ENCODE measurements at places on chromosomes 7 and 10. TPM values are rescaled to one million over a fixed set of nuclear protein-coding genes. Genes with fewer than 3 reads are reported as not detected.

The GIGYF1 gene
- 80.8 TPM for total RNA-seq

The MINDY3 gene
- total RNA-seq: 27.9 TPM

The ARHGEF35 gene
- 4.7 TPM for total RNA-seq

DNA sequence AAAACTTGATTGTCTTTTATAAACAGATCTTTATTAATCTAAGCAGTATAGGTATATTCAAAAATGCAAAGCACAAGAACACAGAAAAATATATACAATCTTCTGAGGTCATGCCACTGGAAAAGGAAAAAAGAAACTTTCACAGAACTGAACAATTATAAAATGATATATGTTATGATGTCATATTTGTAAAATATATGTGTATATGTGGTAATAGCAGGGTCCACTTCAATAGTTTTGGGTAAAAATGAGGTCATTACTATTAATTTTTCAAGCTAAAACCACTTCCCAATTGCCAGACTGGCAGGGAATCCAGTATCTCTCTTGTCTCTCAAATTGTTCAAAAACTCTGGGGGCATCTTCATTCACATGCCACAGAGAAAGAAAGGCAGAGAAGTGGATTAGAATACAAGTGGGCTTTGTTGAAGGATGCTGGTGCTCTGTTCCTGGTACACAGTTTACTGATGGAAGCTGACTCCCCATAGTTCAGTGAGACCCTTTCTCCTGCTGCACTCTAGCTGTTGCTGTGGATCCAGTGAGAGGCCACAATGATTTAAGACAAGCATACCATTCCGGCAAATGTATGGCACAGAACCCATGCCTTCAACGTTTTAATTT lies 19.7 kb downstream of the CTNNA3 start:
- no peak for DNase-seq

DNA sequence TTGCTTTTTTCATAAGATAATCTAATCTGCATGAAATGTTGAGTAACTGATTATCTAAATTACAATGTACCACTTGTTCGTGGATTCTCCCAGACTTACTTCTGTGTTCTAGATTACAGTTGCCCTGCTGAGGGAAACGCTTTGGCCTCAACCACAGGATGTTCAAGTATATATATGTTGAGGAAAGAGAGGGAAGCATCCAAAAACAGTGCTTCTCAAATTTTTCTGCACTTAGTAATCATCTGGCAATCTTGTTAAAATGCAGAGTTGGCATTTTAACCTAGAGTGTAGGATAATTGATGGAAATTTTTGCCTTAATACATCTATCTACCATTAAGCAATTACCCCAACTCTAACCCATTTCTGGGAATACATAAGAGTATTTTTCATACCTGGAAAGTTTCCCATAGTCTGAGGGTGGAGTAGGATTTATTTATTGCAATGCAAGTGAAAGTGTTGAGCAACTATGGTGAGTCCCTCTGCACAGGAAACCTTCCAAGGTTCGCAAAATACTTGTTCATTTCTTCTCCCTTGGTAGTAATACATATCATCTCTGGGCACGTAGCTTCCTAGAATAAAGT lies 59.6 kb upstream of the C1GALT1 start:
- no peak for DNase-seq

DNA sequence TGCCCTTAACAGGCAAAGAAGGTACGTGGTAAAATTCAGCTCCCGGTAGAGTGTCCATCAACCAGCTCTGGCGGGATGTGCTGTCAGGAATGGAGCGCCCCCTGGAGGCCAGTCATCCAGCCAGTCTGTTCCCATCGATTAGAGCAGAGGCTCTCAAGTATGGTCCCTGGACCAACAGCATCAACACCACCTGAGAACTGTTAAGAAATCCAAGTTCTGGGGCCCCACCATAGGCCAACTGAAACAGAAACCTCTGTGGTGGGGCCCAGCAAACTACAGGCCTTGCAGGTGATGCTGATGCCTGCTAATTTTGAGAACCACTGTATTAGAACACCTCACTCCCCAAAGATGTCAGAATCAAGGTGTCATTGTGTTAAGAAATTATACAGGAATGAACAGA lies 109.2 kb downstream of the DPY19L1 start:
- no peak for DNase-seq

DNA sequence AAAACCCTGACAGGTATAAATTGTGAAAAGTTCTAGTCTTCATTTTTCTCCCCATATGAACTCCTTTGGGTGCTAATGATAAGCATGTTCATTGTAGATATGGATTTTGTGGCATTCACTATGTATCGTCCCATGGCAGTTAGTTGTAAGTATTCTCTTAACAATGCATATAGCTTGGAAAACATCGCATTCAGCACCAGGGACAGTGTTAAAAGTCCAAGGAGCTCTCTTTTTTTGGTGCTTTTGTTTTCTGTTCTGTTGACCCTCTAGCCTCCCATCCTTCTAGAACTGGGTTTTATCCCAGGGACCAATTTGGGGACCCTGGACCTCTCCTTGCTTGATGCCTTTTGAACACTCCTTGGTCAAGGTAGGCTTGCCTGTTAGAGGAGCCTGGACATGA lies 37.7 kb downstream of the INSYN2A start:
- no peak for DNase-seq
